ENCODE measurements at places on chromosomes 16 and 17. TPM values are rescaled to one million over a fixed set of nuclear protein-coding genes. Genes with fewer than 3 reads are reported as not detected.

RNU2-1 gene
- 5,480 TPM for total RNA-seq

TEDC2 gene
- 4.4 TPM for total RNA-seq

SOCS3 gene
- 79.9 TPM for total RNA-seq

MPO gene
- total RNA-seq, result not detected

OR2C1 gene
- total RNA-seq, result 0.80 TPM

ZC3H7A gene
- total RNA-seq, result 143 TPM

NKD1 gene
- total RNA-seq, result 1.5 TPM

LGALS9 gene
- total RNA-seq, result 76.8 TPM

COL1A1 gene
- total RNA-seq, result 8.8 TPM

SLC5A11 gene
- 0.22 TPM for total RNA-seq

MPP3 gene
- total RNA-seq, result not detected

RDM1 gene
- not detected for total RNA-seq

CDRT15L2 gene
- not detected for total RNA-seq

FN3K gene
- total RNA-seq, result 0.44 TPM

ABCC11 gene
- not detected for total RNA-seq

PHOSPHO1 gene
- 0.59 TPM for total RNA-seq

CTRL gene
- 4.1 TPM for total RNA-seq

ITGAL gene
- 216 TPM for total RNA-seq

GJD3 gene
- not detected for total RNA-seq

CD300LF gene
- total RNA-seq, result 0.33 TPM

MYO15B gene
- 207 TPM for total RNA-seq

NOG gene
- total RNA-seq, result not detected

NR1D1 gene
- 5.5 TPM for total RNA-seq

NTN3 gene
- total RNA-seq, result not detected

TEKT1 gene
- total RNA-seq, result not detected

KRT38 gene
- not detected for total RNA-seq

CHD9 gene
- total RNA-seq, result 67.4 TPM

WNT3 gene
- total RNA-seq, result 1.0 TPM

GNGT2 gene
- total RNA-seq, result 8.1 TPM

GIT1 gene
- 41.7 TPM for total RNA-seq

Data from activated B cell treated with CpG ODN at 0.5 μM for 24 hours (primary cell).